ENCODE measurements at places on chromosomes 13 and 19. TPM values are rescaled to one million over a fixed set of nuclear protein-coding genes. Genes with fewer than 3 reads are reported as not detected.

- DNase-seq: no peak
Observed at GRCh38 chr13:51912511-51913225, 50.9 kb downstream of the CCDC70 start.

- DNase-seq: no peak
Observed at GRCh38 chr13:32737111-32737571, 150.9 kb downstream of the PDS5B start.

- no peak for DNase-seq
Observed at GRCh38 chr13:36154567-36155291, 23.5 kb upstream of the DCLK1 start.

Gene WDR87
- polyA plus RNA-seq: not detected

GRCh38 chr13:30370146-30370545 lies 52.1 kb upstream of the UBE2L5 start:
- DNase-seq: no peak

- no peak for DNase-seq
Observed at GRCh38 chr19:3554254-3555083, 2.9 kb downstream of the MFSD12 start.

DNA sequence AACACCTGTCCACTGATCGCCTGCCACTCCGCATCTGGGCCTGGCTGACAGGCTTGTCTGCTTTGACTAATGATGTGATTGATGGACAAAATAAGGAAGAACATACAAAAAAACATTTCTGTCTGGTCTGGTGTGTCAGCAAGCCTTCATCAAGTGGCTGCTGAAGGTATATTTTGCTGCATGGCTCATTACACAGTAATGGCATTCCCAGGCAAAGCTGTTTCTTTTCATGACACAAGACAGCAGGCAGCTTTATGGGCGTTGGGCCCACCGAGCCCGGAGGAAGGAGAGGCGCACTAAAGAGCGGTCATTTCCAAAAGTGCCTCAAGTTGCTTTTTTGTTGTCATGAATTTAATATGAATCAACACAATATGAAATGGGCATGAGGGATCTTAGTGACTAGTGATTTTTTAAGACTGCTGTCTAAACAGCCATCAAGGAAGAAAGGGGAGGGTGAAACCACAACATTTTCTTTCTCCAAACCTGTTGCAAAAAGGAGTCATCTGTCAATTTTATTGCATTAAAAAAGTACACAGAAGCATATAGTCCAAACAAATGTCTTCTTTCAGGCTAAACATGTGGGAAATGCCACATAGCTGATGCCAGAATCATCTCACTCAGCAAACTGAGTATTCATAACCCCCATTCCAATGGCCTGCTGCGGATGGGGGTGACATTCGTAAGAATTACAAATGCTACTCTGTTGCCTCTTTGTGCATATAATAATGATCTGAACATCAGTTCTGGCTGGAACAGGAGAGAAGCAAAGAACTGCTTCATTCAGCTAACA lies 476.6 kb downstream of the ZNF536 start:
- no peak for DNase-seq

- no peak for DNase-seq
Observed at GRCh38 chr19:42629191-42629590, 34.5 kb upstream of the CEACAM8 start.

GRCh38 chr19:8655340-8655709 lies 24.9 kb downstream of the NFILZ start:
- no peak for DNase-seq

Gene ZNF135
- 6.6 TPM for polyA plus RNA-seq

GRCh38 chr19:16893686-16893989 lies 4.8 kb downstream of the F2RL3 start:
- DNase-seq: no peak

- no peak for DNase-seq
Observed at GRCh38 chr13:111904701-111905608, 162.0 kb upstream of the SOX1 start.

GRCh38 chr13:101811284-101811839 lies 358.9 kb downstream of the ITGBL1 start:
- no peak for DNase-seq

Gene LIN37
- polyA plus RNA-seq: 5.5 TPM

DNA sequence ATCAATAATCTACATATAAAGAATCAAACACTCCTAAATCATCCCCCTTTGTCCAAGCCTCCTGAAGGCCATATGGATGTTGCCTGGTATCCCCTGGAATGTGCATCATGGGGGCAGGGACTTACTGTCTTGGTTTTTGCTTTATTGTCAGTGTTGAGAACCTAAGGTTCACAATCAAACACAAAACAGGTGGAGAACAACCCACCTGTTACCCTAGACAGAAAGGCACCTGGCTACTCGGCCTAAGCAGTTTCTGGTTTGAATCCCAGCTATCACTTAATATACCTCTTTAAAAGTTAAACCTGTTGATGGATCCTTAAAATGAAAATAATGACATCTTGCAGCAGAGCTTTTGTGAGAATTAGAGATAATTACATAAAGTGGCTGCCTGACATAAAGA lies 68.9 kb downstream of the DCLK1 start:
- DNase-seq: no peak

GRCh38 chr19:33285441-33285927 lies 16.9 kb downstream of the CEBPA start:
- no peak for DNase-seq

GRCh38 chr19:32349724-32350470 lies 4.5 kb downstream of the ZNF507 start:
- DNase-seq: no peak

- DNase-seq: no peak
Observed at GRCh38 chr13:87524775-87525174, 146.4 kb upstream of the SLITRK5 start.

GRCh38 chr13:86922936-86923335 lies 748.2 kb upstream of the SLITRK5 start:
- no peak for DNase-seq

Gene RHPN2
- 5.3 TPM for polyA plus RNA-seq

Gene ZNF442
- 1.4 TPM for polyA plus RNA-seq

Gene COX7A1
- polyA plus RNA-seq: 15.0 TPM

Data from AG04450 (cell line).